ENCODE measurements at places on chromosomes 13 and 19.

DNA sequence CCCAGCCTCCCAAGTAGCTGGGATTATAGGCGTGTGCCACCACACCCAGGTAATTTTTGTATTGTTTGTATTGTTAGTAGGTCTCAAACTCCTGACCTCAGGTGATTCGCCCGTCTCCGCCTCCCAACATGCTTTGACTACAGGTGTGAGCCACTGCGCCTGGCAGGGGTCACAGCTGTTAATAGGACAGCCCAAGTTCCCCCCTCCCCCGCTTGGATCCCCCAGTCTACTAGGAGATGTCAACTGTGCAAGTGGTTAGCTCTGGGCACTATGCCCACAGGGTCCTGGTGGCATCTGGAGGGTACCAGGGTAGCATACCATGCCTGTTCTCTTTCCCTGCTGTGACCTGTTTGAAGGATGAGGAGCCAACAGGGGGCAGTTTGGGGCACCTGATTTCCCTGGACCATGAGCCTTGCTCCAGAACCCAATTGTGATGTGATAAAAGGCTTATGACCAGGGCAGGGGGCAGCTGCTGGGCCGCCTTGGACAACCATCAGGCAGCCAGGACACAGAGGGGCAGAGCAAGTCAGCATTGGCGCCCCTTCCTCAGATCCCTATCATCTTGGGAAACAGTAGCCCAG is at the start of gene TSPAN16:
TSPAN16 (plus strand) TSS at position 496 of the 581 bp plus-strand sequence. CDS start 138 bp downstream, outside the sequence.
- DNase-seq = no peak

DNA sequence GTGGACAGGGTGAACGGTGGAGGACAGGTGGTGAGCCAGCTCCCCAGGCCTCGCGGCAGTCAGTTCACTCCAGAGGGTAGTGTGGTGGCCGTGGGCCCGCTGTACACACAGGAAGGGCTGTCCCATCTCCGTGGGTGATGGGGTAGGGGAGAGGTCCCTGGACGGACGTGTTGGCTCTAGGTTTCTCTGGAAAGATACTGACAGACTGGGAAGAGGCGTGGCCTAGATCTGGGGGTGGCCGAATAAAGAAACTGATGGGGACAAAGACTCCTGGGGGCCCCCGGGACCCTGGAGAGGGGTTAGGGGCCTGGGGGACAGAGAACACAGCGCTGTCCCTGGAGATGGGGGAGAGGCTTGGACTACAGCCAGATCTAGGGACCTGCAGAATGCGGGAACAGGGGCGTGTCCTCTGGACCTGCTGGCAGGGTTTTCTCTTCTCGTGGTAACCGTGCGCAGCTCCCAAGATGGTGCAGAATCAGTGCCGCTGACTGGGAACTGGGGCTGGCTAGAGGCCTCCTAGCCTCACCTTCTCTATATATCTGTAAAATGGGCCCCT is 4.0 kb upstream of the PRAM1 start:
- no peak for DNase-seq

GRCh38 chr13:38637576-38637975 is 49.3 kb upstream of the FREM2 start:
- no peak for DNase-seq

GRCh38 chr13:42322806-42323205 is 50.9 kb downstream of the AKAP11 start:
- DNase-seq = no peak

- DNase-seq = no peak
Observed at GRCh38 chr13:73954808-73955207, 179.4 kb downstream of the KLF12 start.

DNA sequence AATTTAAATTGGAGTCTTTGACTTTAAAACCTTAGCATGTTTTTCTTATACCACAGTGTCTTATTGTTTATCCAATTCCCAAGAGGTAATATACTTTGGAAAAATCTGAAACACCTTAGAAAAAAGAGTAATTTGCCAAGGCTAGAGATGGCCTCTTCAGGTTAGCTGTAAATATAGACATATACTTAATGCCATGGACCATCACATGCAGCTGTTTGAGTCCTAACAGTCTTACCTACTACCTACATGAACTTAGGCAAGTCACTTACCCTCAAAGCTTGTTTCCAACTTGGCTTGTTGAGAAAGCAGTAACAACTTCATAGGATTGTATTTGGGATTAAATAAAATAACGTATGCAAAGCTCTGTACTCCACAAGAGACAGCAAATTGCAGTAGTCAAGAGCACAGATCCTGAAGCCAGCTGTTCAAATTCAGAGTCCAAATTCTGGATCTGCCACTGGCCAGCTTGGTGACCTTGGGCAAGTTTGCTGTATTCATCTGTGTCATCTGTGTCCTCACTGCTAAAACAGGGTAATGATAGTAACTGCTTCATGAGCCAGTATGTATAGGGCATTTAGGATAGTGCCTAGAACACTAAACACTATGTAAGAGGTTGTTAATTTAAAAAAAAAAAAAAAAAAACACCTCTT is 13.2 kb upstream of the SPART start:
- no peak for DNase-seq
